ENCODE measurements at places on chromosomes 2 and 18. TPM values are rescaled to one million over a fixed set of nuclear protein-coding genes. Genes with fewer than 3 reads are reported as not detected.

The ALLC gene
- total RNA-seq, result not detected

The CWC22 gene
- 15.2 TPM for total RNA-seq

The FEV gene
- not detected for total RNA-seq

The CDK15 gene
- not detected for total RNA-seq

The CCDC74A gene
- 14.7 TPM for total RNA-seq

The UGT1A10 gene
- 0.49 TPM for total RNA-seq

The HRH4 gene
- total RNA-seq, result not detected
